ENCODE measurements at places on chromosomes 11 and 22.

DNA sequence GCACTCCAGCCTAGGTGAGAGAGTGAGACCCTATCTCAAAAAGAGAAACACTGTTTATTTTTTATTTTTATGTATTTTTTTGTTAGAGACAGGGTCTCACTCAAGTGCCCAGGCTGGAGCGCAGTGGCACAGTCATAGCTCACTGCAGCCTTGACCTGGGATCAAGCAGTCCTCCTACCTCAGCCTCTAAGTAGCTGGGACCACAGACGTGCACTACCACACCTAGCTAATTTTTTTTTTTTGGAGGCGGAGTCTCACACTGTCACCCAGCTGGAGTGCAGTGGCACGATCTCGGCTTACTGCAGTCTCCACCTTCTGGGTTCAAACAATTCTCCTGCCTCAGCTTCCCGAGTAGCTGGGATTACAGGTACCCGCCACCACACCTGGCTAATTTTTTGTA lies 6.4 kb downstream of the RBX1 start:
- no peak for DNase-seq

DNA sequence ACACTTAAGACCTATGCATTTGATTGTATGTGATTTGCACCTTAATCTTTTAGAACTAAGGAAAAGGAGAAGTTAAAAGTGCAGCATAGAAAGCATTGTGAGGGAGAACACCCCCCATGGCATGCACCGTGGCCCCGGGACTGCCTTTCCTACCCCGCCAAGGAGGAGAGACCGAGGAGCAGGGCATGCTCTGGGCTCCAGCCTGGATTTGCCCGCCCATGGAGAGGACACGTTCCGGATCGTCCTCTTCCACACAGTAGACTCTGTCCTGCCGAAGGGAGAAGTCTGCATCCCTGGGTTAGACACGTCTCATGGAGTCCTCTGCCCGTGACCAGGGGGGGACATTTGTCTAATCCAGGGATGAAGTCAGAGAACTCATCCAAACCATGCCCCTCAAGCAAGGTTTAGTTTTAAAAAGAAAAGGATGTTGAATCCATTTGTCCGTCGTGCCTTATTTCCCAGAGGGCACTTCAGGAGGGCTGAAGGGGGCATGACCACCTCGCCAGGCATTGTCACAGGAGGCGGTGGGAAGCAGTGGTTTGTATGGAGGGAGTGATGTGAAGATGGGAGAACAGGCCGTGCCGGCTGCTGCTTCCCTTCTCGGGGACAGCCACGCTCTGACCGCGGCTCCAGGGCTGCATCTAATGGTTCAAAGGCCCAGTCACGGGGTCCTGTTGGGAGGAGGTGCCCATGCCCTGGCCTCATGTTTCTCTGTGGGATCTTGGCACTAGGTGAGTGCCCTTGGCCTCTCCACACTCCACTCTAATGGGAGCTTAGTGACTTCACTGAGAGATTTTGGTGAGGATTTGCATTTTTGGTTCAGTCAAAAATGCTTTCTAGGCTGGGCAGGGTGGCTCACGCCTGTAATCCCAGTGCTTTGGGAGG lies 66.2 kb upstream of the GAL start:
- no peak for DNase-seq

DNA sequence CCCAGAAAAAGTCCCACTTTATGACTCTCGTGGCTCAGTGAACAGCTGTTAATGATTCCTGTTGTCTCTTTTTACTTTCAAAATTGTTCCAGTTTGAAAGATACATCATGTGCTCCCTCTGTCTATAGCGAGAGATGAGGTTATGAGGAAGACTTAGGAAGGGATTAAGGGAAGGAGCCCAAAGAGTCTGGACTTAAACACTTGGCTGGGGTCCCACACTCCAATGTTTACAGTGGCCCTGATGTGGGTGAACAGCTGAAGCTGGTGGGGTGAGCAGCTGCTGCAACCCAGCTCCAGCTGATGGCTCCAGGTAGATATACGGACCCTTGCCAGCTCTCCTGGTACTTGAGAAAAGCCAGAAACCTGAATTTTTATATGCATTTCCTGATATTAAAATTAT lies 84.5 kb upstream of the PLET1 start:
- DNase-seq = no peak

DNA sequence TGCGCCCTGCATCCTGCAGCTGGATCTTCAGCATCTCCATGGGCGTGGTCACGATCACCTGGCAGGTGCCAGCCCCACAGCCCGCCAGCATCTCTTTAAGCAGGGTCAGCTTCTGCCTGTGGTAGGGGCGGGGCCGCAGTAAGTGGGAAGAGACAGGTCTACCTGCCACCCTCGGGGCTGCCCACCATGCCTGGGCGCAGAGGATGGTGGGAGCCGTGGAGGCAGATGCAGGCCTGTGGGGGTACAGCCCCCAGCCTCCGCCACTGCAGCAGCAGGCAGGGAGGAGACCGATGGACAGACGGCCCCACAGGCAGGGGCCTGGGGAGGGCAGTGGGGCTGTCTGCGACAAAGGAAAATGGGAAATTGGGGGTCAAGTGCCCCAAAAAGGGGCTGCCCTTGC lies 3.0 kb upstream of the CEND1 start:
- DNase-seq = no peak

Data from GDM1 (cell line).